ENCODE measurements at places on chromosomes 2 and 18. TPM values are rescaled to one million over a fixed set of nuclear protein-coding genes. Genes with fewer than 3 reads are reported as not detected.

GRCh38 chr2:12502759-12503158 lies 214.0 kb upstream of the TRIB2 start:
- peak; percentile 59 for DNase-seq

The ITGB6 gene
- total RNA-seq = 11.6 TPM

GRCh38 chr18:53534203-53534602 lies 690.3 kb downstream of the MBD2 start:
- no peak for DNase-seq

- DNase-seq = peak; percentile 55
These were observed 137.8 kb downstream of the PID1 start for GRCh38 chr2:229133155-229133772.

DNA sequence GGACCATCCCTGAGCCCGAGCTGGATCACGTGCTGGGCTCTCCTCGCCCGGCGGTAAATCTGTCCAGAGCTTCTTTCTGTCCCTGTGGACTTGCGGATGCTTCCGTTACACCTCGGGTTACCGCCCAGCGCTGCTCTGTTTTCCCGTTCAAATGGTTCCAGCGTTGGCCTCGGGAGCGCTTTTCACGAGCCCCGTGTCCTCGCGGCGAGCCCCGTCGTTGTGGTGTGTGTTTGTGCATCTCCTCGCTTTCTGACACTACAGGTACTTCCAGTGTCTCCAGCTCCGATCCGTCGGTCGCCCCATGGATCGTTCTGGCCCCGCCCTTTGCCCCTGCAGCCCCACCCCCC lies 77.4 kb downstream of the RTP5 start:
- DNase-seq = no peak

All from LHCN-M2 (cell line).